Cortex of kidney (tissue), 1 donor: ENCODE measurements at places on chromosomes 6 and 20.

- DNase-seq = no peak
Measured at GRCh38 chr6:36204068-36204753, 7.7 kb downstream of the BRPF3 start.

- no peak for DNase-seq
Measured at GRCh38 chr6:8549074-8549790, 113.9 kb upstream of the SLC35B3 start.

- DNase-seq = no peak
Measured at GRCh38 chr20:44143936-44144335, 43.1 kb downstream of the JPH2 start.

- no peak for DNase-seq
Measured at GRCh38 chr20:32396646-32397160, 38.6 kb downstream of the ASXL1 start.
